ENCODE measurements at places on chromosomes 16 and 17.

DNA sequence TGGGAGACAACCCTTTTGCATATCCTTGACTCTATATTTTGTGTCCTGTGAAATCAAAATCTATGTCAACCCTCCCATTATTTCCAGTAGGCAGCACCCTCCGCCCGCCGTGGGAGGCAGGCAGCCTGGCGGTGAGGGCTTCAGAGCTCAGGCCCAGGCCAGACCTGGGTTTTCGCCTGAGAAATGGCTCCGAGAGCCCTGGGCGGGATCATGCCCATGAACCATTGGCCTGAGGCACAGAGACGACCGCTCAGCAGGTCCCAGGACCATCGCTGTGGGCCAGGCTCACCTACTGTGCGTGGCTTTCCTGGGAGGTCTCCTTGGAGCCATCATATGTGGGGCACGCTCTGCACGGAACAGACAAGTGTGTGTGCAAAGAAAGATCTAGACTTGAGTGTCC, 6.3 kb upstream of the SLC38A8 start:
- DNase-seq: no peak

GRCh38 chr16:20114356-20114755, 40.7 kb upstream of the GPR139 start:
- no peak for DNase-seq

DNA sequence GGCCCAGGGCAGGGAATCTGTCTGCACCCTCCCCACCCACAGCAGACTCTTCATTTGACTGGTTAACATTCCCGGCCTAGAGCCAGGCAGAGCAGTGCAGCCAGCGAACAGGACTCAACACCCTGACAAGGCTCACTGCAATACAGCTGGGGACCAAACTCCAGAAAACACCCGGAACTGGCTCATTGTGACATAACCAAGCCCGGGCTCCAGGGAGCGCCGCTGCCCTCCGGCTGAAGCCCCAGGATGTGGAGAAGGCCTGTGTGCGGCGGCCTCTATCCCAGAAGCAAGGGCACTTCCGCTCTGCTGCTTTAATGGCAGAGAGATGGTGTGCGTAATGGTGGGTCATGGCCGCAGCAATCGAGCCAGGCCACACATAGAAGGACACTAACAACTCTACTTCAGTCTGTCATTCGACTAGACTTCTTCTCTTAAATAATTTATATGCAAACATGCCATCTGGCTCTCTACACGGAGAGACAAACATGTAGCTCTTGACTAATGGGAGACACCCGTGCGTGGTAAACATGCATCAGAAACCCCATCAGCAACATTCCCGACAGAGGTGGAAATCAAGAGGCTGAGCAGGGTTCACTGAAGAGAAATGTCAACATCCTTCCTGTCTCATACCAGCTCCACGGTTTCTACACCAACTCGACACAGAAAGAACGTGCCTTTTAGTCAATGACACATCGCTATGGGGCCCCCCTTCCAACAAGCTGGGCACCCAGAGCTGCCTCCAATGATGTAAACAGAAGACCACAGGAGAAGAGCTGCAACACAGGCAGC, 18.0 kb downstream of the KLHDC4 start:
- no peak for DNase-seq

GRCh38 chr17:22221344-22221743, 529.0 kb downstream of the KCNJ18 start:
- no peak for DNase-seq

DNA sequence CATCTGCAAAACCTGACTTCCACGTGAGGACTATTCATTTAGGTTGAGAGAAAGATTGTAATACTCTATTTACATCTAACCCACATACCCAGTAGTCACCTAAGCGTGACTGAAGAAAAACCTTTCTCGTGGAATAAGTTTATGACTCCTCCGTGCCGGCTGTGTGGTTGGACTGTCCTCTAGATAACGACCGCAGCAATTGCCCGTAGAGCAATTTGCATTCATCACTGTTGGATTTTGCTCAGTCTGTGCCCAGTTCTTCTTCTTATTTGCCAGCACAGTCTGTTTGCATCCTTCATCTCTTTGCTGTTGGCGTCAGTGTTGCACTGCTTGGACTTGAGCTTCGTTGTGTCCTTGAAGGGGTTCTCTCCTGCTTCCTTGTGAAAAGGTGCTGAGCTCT, 131.3 kb downstream of the CYB561 start:
- no peak for DNase-seq

GRCh38 chr17:48074322-48075081, 26.3 kb downstream of the NFE2L1 start:
- peak; percentile 72 for DNase-seq
